Epithelial cell of alveolus of lung (primary cell): ENCODE measurements at places on chromosomes 6 and 20. TPM values are rescaled to one million over a fixed set of nuclear protein-coding genes. Genes with fewer than 3 reads are reported as not detected.

KIFC1 gene
- total RNA-seq: 13.1 and 31.4 TPM in 2 replicates

SLC2A10 gene
- 43.3 and 48.8 TPM in 2 replicates for total RNA-seq

TPD52L1 gene
- total RNA-seq: 0.96 and 5.2 TPM in 2 replicates

RFX6 gene
- total RNA-seq: not detected in 2 replicates

CAGE1 gene
- under 0.01 TPM in 1 of 2 replicates, not detected in the other for total RNA-seq

WFDC5 gene
- not detected in 2 replicates for total RNA-seq

HMGCLL1 gene
- 0.39 and 5.7 TPM in 2 replicates for total RNA-seq

SLC17A2 gene
- not detected in 2 replicates for total RNA-seq

IL20RA gene
- 0.26 and 2.9 TPM in 2 replicates for total RNA-seq

PRDM1 gene
- total RNA-seq: 1.8 and 4.3 TPM in 2 replicates

GRIK2 gene
- total RNA-seq: 0.65 and 2.6 TPM in 2 replicates

SLC52A3 gene
- total RNA-seq: not detected in 2 replicates

PKHD1 gene
- under 0.01 TPM in 2 replicates for total RNA-seq

FKBP1C gene
- 0.48 and 0.65 TPM in 2 replicates for total RNA-seq

GPR31 gene
- total RNA-seq: not detected in 2 replicates

SIRPB1 gene
- 0.78 TPM in 1 of 2 replicates, not detected in the other for total RNA-seq

GPLD1 gene
- total RNA-seq: 0.26 TPM in 1 of 2 replicates, not detected in the other

FITM2 gene
- total RNA-seq: 3.6 and 6.4 TPM in 2 replicates

KCNB1 gene
- under 0.01 TPM in 1 of 2 replicates, not detected in the other for total RNA-seq

ZSCAN23 gene
- total RNA-seq: 1.2 and 6.5 TPM in 2 replicates

LAMA2 gene
- total RNA-seq: 28.3 and 54.9 TPM in 2 replicates

C6orf15 gene
- 0.65 TPM in 1 of 2 replicates, not detected in the other for total RNA-seq

CLIC5 gene
- 0.08 TPM in 1 of 2 replicates, not detected in the other for total RNA-seq

BMP5 gene
- 0.13 and 21.6 TPM in 2 replicates for total RNA-seq

C20orf141 gene
- total RNA-seq: not detected in 2 replicates

SLC13A3 gene
- total RNA-seq: 3.1 and 8.2 TPM in 2 replicates

HCK gene
- total RNA-seq: not detected in 2 replicates

MYCT1 gene
- total RNA-seq: 0.48 and 1.4 TPM in 2 replicates

PEX6 gene
- total RNA-seq: 16.5 and 60.2 TPM in 2 replicates
